ENCODE measurements at places on chromosomes 5 and 9.

- DNase-seq, result no peak
These were observed 52.3 kb downstream of the TLE4 start for GRCh38 chr9:79623799-79624721.

GRCh38 chr5:56852228-56853000, 37.1 kb downstream of the MAP3K1 start:
- peak; percentile 73 for DNase-seq

- DNase-seq, result no peak
These were observed 362.1 kb downstream of the EBF1 start for GRCh38 chr5:158737536-158738027.

DNA sequence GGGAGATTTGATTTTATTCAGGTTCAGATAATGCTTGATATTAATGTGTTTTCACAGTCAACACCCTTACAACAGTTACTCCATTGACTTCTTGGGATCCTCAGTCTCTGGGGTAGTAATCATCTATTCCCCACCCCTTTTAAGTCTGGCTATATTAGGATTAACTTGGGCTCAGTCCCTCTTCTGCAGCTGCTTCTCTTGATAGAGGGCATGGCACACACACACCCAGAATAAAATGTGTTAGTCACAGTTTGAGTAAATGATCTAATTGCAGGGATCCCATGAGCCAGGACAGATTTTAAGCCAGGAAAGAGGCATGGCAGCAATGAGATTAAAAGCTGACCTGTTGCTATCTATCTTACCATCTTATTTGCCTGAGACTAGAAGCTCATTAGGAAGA, 53.7 kb upstream of the VLDLR start:
- DNase-seq, result no peak

GRCh38 chr9:115945009-115945431, 208.6 kb upstream of the PAPPA start:
- DNase-seq, result no peak

GRCh38 chr5:73339051-73339575, 109.5 kb downstream of the FOXD1 start:
- DNase-seq, result no peak

- no peak for DNase-seq
These were observed 257.2 kb downstream of the KIAA0825 start for GRCh38 chr5:94361161-94361560.

GRCh38 chr9:79242489-79242888, 329.3 kb upstream of the TLE4 start:
- no peak for DNase-seq

GRCh38 chr9:129802833-129803675, at the start of gene TOR1B:
Gene TOR1B, plus strand, starts transcription at chr9:129803184. Its CDS starts 29 bp downstream, at chr9:129803213.
- DNase-seq, result peak; percentile 93

DNA sequence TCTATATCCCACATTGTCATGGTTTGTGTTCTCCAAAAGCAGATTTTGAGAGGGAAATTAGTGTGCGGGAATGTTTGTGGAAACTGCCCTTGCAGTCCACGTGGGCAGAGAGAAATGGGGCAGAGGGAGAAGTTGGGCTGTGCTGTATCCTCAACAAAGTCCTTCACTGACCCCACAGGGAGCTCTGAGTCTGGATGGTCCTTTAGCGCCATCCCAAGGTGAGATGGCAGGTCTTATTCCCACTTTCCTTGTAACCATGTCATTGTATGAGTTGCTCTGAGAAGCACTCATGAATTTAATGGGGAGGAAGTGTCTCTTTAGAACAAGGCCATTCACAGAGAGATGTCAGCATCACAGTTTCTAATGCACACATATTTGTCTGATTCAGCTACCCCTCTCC, 127.1 kb downstream of the ANKRD18B start:
- no peak for DNase-seq

GRCh38 chr9:88925481-88925880, 65.8 kb upstream of the S1PR3 start:
- DNase-seq, result no peak

- DNase-seq, result no peak
These were observed 102.9 kb downstream of the LIFR start for GRCh38 chr5:38453506-38453905.

GRCh38 chr5:173972925-173973615, 15.9 kb upstream of the C5orf47 start:
- DNase-seq, result peak; percentile 72

GRCh38 chr5:6772886-6773285, 59.7 kb downstream of the TENT4A start:
- no peak for DNase-seq

DNA sequence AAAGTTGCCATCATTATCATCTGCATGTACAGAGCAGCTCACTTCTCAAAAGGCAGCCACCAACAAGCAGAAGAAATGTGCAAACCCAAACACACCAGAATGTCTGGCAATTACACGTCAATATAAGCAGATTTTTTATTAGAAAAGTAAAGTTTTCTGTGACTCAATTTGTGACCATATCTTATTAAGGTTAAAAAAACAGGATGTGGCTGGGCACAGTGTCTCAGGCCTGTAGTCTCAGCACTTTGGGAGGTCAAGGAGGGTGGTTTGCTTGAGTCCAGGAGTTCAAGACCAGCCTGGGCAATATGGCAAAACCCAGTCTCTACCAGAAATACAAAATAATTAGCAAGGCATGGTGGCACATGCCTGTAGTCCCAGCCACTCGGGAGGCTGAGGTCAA, 176.7 kb downstream of the FANCC start:
- no peak for DNase-seq

- DNase-seq, result no peak
These were observed 103.7 kb upstream of the RFX3 start for GRCh38 chr9:3629495-3629894.

DNA sequence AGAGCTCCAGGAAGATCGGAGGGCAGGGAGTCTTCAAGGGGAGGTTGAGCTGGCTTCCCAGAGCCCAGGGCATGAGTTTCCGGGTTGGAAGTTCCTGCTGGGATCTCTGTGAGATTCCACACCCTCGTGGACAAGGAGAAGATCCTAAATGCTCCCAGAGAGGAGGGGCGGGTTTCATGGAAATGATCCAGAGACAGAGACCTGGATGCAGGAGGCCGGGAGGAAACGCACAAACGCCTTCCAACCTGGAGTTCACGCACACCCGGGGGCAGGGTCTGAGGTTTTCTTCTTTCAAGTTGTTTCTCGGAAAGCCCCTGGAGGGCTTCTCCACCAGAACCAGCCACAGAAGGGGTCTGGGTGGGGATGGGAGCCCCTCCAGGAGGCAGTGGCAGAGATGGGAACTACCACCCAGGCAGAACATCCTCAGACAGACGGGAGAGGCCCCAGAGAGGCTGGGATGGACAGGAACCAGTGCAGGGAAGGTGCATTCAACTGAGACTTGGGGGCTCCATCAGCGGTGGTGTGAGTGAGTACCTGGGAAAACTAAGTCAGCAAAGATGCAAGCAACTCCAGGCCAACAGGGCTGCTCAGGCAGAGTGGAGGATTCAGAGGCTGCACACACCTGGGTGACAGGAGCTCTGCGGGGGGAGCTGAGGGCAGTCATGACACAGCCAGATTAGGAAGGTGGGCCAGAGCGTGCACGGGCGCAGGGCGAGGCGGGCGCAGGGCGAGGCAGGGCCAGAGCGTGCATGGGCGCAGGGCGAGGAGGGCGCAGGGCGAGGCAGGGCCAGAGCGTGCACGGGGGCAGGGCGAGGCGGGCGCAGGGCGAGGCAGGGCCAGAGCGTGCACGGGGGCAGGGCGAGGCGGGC, 52.1 kb upstream of the EXOC3 start:
- DNase-seq, result no peak

GRCh38 chr9:86099701-86100364, 475 bp upstream of the GOLM1 start:
- peak; percentile 68 for DNase-seq

All from iris pigment epithelial cell (primary cell).